Stimulated activated CD4-positive, alpha-beta T cell treated with anti-CD3 and anti-CD28 coated beads, Interleukin-1b, Interleukin-23, amount 100 ng/mL, for 1 hour (primary cell): ENCODE measurements at places on chromosomes 12 and 14.
A peak's percentile ranks its signal among the peaks of the same experiment; 100 is the strongest.

GRCh38 chr12:80763874-80764273 lies 47.2 kb downstream of the MYF5 start:
- DNase-seq: no peak

DNA sequence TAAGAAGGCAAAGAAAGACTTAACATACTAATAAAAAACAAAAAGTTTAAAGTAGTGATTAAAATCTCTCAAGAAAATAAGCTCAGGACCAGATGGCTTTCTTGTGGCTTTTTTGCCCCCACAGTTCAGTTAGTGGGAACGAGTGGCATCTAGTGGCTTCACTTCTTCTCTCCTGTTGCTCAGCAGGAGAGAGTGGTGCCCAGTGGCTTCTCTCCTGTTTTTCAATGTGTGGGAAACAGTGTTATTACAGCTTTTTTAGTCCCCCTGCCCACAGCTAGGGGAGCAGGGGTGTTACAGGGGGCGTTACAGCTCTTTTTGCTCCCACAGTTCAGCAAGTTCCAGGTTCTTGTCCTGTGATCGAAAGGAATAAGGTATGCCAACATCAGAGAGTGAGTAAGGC lies 135.2 kb downstream of the RERGL start:
- no peak for DNase-seq

- DNase-seq: no peak
Observed at GRCh38 chr12:50072198-50072907, 12.8 kb upstream of the SMARCD1 start.

- no peak for DNase-seq
Observed at GRCh38 chr14:39853441-39853840, 421.2 kb upstream of the FBXO33 start.

- DNase-seq: no peak
Observed at GRCh38 chr14:83614956-83615355, 1915.0 kb upstream of the FLRT2 start.

- DNase-seq: no peak
Observed at GRCh38 chr12:130555628-130556485, 160.2 kb downstream of the RIMBP2 start.

- DNase-seq: no peak
Observed at GRCh38 chr12:129641926-129642325, 261.9 kb downstream of the TMEM132D start.

DNA sequence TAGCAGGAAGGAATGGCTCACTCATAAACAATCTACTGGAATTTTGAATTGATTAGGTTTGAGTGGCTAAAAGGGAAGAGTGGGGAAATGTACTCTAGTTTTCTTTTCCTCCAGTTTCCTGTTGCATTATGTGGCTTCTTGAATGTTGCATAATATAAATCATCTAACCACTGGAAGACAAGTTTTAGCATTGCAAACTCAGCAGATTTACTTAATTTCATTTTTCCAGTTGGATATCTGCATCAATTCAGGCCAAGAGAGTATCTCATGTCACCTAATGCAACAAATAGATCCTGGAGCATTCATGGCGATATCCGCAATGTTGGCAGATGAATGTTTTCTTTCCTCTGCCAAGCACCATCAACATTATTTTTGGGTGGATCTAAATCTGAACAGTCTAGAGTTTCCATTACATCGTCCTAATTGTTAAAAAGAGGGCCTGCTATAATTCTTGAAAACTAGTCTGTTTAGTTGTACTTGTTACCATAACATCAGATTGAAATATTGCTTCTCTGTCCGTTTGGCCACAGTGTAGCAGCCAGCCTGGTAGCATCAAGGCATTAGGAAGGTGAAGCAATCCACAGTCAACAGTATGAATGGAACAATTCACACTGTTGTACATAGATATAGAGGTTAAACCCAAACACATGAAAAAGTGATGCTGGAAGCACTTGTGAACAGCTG lies 544.2 kb downstream of the ETNK1 start:
- no peak for DNase-seq

GRCh38 chr14:69519204-69520100 lies 34.9 kb downstream of the PLEKHD1 start:
- no peak for DNase-seq

DNA sequence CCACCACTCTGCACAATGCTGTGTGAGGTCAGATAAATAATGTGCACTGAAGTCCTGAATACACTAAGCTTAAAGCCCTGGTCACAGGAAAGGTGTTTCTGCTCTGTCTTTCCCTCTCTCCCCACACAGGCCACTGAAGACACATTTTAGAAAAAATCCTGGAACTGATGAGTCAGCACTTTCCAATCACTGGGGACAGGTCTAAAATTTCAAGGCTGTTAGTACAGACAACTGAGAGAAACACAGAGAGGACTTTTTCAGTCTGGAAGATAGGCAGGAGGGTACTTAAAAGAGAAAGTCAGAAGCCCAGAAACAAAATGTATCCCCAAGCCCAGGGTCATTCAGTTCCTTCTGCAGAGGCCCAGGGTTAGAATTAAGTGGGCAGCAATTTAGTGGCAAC lies 333.9 kb upstream of the CCDC196 start:
- no peak for DNase-seq

DNA sequence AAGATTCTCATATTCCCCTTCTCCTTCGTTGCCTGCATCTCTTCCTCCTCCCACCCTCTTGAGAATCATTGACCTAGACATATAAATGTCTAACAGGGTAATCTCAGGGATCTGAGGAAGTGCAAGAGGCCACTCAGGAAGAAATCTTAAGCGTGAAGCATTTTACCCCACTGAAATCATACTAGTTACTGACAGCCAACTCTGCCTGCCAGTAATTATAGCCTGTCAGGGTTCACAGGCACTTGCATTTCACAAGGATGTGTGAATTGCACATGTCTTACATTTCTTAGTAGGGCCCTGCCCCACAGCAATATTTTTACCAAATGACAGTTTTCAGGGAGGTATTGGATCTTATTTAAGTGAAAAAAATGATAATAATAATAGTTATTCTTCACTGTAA lies 127.2 kb downstream of the SLC15A5 start:
- DNase-seq: no peak

GRCh38 chr12:48119834-48120195 lies 651 bp downstream of the PFKM start:
- DNase-seq: no peak

DNA sequence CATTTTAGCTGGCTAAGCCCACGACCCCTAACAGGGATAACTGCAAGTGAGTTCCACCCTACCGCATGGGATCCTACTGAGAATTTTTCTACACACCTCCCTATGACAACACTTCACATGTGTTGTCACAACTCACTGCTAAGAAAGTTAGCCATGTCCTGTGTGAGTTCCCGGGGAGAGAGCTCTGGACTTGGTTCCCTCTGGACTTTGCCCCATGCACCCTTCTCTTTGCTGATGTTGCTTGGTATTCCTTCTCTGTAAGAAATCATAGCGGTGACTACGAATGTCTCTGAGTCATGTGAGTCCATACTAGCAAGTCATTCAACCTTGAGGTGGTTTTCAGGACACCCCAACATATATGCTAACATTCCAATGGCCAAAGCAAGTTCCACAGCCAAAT lies 9.5 kb upstream of the CDKN3 start:
- DNase-seq: no peak

- DNase-seq: no peak
Observed at GRCh38 chr12:47391566-47391965, 311.8 kb upstream of the AMIGO2 start.

- DNase-seq: no peak
Observed at GRCh38 chr12:27743601-27744000, 33.0 kb downstream of the MRPS35 start.

- no peak for DNase-seq
Observed at GRCh38 chr12:117114784-117115183, 15.6 kb upstream of the TESC start.

DNA sequence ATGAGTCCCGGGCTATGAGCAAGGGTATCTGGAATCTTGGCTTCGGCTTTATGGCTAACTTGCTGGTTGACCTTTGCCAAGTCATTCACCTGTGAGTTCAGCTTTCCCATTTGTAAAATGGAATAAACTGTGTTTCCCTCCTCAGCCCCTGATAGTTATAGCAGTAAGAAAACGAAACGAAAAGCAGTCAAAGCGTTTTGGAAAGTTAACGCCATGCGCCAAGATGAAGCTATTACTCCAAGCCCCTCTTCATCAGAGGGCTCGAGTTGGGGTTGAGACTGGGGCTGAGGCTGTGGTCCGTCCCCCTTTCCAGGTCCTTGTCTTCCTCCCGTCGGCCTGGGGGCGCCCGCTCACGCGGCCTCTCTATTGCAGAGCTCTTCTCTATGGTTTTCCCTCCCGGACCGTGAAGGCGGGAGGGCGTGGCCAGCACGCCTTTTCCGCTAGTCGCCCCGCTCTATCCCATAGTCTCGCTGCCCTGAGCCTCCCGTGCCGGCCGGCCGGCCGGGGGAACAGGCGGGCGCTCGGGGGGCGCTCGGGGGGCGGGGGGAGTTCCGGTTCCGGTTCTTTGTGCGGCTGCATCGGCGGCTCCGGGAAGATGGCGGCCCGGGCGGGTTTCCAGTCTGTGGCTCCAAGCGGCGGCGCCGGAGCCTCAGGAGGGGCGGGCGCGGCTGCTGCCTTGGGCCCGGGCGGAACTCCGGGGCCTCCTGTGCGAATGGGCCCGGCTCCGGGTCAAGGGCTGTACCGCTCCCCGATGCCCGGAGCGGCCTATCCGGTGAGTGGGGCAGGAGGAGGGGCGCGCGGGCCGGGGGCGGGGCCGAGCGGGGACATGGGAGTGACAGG lies at the start of gene SMARCD1:
Gene SMARCD1 (plus strand): TSS at position 568 of the 840 bp plus-strand sequence. CDS start 28 bp downstream, at position 596.
- DNase-seq: peak; percentile 67

DNA sequence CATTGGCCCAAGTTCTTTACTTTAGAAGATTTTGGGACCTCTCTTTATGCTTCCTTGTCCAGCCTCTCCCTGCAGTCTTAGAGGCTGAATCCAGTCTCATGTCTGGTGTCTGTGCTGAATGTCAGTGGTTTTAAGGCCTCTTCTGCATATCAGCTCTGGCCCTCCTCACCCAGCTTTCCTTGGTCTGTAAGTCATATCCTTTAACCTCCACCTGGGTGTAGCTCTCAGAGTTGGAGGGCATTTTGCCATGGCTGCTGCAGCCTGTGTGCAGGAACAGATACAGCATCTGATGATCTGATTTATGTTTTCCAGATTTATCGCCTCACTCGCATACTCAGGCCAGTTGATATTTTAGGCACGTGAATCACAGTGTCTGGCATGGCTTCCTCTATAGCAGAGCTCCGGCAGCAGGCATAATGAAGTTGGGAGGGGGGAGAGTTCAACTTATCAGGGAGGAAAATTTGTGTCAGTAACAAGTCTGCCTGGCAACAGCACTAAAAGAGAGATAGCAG lies 335.0 kb downstream of the PCNX1 start:
- no peak for DNase-seq

GRCh38 chr14:105413544-105413886 lies 6.1 kb upstream of the MTA1 start:
- DNase-seq: no peak

GRCh38 chr12:8860165-8860961 lies 37.9 kb downstream of the A2ML1 start:
- no peak for DNase-seq

DNA sequence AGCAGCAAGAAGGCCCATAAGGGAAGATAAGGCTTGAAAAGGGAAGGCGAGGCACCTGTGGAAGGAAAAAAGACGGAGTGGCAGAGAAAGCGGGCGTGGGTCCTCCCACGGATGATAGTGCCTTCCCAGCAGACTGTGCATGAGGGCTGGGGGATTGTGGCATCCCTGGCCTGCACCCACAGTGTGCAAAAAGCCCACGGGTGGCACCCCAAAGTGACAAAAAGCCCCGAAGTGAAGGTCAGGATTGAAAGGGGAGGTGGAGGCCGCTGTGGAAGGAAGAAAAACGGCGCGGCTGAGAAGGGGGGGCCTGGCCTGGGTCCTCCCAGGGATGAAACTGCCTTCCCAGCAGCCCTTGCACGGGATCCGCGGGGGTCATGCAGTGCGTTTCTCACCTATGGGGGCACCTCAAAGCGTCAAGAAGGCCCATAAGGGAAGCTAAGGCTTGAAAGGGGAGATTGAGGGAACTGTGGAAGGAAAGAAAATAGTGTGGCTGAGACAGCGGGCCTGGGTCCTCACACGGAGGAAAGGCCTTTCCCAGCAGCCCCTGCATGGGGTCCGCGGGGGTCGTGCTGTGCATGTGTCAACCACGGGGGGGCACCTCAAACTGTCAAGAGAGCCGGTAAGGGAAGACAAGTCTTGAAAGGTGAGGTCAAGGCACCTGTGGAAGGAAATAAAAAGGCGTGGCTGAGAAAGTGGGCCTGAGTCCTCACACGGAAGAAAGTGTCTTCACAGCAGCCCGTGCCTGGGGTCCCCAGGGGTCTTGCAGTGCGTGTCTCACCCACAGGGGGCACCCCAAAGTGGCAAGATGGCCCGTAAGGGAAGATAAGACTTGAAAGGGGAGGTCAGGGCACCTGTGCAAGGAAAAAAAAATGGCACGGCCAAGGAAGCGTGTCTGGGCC lies 274.1 kb downstream of the ALG10 start:
- DNase-seq: no peak

DNA sequence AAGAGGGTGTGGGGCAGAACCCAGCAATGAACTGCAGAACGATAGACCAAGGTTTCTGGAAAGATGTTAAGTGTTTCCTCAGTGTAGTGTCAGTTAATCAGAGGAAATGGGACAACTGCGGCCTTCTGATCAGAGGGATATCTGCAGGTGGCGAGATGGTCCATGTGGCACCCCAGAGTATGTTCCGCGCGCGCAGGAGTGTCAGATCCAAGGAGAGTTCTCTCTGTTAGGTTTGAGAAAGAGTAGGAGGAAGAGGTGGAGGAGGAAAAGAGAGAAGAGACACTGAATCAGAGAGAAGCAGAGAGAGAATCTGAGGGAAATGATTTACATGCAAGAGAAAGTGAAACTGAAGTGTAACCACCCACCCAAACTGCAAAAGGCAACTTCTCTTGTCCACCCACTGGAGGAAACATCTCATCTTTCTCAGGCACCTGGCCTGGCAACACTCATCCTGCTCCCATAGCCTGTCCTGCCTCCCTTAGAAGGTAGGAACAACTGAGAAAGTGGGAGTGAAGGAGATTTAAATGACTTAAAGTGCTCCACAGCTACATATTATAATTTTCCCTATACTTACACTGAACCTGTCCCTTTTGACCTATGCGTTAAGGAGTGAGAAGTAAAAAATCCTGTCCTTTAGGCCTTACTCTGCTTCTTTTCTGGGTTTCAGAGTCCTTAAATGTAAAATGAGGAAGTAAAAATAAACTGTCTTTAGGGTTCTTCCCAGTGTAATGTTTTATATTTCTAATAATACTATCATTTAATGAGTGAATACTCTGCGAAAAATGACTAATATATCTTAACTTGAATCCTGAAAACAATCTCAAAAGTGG lies 6.8 kb upstream of the TESPA1 start:
- no peak for DNase-seq

DNA sequence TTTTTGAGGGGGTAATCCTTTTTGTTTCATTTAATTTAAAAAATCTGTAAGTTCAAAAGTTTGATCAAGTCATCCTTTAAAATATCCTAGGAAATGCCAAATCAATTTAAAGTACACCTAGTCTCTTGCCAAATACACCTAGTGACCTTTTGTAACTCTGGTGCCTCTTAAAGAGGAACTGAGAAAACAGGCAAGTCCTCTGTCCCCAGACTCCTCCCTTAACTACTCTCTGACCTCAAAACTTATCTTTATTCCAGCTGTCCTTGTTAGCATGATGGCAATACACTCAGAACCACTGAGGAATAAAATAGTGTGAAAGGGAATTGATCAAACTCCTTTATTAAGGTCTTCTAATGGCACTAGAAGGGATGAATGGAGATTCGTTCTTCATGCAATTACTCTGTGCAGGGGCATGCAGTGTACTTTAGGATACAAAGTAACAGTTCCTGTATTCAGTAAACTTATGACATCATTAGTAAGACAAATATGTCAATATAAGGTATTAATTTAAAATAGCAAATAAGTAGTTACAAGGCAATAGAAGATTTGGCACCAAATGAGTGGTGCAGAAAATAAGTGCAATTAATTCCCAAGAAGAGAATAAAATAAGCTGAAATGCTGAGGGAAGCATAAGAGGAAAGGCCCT lies 3.3 kb downstream of the FAR2 start:
- no peak for DNase-seq
